ENCODE measurements at places on chromosomes 1 and 21.

DNA sequence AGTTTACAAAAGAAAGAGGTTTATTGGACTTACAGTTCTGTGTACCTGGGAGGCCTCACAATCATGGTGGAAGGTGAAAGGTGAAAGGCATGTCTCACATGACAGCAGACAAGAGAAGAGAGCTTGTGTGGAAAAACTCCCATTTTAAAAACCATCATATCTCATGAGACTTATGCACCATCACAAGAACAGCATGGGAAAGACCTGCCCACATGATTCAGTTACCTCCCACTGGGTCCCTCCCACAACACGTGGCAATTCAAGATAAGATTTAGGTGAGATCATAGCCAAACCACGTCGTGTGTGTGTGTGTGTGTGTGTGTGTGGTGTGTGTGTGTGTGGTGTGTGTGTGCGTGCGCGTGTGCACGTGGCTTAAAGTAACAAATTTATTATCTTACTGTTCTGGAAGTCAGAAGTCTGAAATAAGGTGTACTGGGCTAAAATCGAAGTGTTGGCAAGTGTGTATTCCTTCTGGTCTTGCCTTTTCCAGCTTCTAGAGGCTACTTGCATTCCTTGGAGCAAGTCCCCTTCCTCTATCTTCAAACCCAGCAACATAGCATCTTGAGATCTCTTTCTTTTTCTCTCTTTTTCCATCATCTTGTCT, 48.1 kb upstream of the MPC2 start:
- no peak for DNase-seq

GRCh38 chr1:75097654-75098053, 36.5 kb upstream of the LHX8 start:
- DNase-seq = no peak

DNA sequence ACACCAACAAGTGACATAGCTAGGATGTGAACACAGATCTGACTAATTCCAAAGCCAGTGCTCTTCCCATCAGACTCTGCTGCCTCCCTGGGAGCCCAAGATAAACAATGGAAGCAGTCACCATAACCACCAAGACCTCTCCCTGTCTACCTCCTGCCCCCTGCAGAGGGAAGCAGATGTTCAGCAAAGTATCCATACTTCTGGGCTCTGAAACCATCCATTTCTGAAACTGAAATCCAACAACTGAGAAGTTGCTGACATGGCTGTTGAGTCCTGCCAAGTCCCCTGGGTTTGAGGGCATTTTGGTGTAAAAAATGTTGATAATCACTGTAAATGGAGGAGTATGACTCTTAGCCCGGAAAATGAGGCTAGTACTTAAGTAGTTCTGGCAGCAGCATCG, 102.1 kb downstream of the TYW3 start:
- no peak for DNase-seq

DNA sequence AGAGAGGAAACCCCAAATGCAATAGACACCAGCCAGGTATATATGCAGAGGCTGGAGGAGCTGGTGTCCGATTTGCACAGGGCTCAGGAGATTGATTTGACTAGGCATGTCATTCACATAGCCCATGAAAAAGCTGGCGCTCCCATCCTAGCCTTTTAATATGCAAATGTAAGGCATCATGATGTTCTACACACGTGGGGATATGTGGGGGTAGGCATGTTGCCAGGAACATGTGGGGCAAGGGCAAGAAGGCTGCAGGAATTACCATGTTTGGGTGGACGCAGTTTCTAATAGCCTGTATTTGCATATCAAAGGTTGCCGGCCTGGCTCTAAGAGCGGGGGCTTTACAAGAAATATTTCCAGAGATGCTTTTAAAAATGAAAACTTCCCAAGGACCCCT, 11.7 kb upstream of the SH3GLB1 start:
- DNase-seq = no peak

DNA sequence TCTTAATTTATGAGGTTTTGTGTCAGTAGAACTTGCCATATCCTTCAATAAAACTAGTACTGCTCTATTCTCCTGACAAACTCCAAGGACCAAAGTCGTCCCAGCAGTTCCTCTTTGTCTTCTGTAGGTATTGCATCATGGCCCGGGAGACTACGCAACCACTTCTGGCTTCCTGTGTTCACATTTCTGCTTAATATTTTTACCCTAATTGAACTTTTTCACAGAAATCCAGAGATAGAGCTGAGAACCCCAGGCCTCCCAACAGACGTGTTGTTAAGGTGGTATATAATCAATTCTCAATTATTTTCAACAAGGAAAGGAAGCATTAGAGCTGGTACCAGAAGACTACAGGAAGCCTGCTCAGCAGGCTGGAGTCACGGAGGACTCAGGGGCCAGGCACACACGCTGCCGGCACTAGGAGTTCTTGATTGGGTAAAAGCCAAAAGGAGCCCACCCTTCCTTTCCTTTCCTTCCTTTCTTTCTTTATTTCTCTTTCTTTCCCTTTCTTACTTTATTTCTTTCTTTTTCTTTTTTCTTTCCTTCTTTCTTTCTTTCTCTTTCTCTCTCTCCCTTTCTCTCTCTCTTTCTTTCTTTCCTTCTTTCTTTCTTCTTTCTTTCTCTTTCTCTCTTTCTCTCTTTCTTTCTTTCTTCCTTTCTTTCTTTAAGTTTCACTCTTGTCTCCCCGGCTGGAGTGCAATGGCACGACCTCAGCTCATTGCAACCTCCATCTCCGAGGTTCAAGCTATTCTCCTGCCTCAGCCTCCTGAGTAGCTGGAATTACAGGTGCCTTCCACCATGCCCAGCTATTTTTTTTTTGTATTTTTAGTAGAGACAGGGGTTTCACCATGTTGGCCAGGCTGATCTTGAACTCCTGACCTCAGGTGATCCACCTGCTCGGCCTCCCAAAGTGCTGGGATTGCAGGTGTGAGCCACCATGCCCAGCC, 173.7 kb downstream of the ZBTB18 start:
- DNase-seq = no peak

DNA sequence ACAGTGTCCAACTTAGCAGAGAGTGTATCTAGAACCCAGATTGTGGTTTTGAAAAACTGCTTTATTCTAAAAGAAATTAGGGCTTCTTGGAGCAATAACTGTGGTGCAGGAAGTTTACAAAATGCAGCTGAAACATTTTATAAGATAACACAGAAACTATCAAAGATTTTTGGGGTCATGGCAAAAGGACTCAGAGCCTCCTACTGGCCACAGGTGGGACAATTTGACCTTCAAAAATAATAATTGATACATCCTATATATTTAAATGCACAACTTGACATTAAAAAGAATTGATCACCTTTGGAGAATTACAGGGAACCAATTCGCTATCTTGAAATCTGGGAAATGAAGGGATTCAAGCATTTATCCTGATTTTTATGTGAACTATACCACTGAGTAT, 235.2 kb downstream of the RPS6KC1 start:
- DNase-seq = no peak

DNA sequence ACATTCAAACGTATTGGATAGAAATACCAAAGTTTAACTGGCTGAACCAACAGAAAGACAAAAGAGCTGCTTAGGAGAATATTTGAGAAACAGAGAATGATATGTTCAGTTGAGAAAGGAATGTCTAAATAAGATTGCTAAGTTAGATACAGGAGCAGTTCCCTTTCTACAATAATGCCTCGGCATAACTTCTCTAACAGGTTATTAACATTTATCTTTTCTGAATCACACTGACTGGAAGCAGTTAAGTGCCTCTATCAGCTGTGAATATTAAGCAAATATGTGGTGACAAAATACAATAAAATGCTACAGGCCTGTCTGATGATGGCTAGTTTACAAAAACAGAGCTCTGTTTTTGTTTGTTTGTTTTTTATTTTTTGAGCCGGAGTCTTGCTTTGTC, 121.9 kb downstream of the KCNK1 start:
- no peak for DNase-seq

- no peak for DNase-seq
Measured at GRCh38 chr21:29181799-29182470, 51.5 kb downstream of the MAP3K7CL start.

- no peak for DNase-seq
Measured at GRCh38 chr1:236176337-236177336, 34.3 kb downstream of the GPR137B start.

DNA sequence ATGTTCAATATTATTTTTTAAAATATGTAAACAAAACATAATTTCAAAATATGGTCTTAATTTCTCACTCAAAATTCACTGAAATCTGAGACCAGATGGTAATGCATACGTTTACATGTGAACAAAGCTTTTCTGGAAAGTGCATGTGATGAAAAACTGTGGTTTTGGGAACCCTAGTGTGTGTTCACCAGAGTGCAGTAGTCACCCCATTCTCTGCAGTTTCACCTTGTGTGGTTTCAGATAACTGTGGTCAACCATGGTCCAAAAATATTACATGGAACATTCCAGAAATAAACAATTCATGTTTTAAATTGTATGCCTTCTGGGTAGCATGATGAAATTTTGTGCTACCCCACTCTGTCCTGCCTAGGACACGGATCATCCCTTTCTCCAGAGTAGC, 2021.9 kb downstream of the MRPL39 start:
- DNase-seq = no peak

- no peak for DNase-seq
Measured at GRCh38 chr1:107748531-107748930, 216.4 kb downstream of the VAV3 start.

- no peak for DNase-seq
Measured at GRCh38 chr1:22111620-22112019, 31.3 kb downstream of the WNT4 start.

DNA sequence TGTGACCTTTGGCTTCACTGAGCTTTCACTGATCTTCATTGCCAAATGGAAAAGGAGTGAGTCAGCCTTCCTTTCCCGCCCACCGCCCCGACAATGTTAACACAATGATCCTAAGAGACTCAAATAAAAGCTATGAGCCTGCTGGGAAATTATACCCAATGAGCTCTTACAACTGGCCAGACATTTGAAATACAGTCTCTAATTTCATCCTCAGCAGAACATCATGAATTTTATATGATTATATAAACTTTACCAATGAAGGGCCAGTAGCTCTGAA, 252.5 kb downstream of the SIPA1L2 start:
- peak; percentile 7 for DNase-seq

DNA sequence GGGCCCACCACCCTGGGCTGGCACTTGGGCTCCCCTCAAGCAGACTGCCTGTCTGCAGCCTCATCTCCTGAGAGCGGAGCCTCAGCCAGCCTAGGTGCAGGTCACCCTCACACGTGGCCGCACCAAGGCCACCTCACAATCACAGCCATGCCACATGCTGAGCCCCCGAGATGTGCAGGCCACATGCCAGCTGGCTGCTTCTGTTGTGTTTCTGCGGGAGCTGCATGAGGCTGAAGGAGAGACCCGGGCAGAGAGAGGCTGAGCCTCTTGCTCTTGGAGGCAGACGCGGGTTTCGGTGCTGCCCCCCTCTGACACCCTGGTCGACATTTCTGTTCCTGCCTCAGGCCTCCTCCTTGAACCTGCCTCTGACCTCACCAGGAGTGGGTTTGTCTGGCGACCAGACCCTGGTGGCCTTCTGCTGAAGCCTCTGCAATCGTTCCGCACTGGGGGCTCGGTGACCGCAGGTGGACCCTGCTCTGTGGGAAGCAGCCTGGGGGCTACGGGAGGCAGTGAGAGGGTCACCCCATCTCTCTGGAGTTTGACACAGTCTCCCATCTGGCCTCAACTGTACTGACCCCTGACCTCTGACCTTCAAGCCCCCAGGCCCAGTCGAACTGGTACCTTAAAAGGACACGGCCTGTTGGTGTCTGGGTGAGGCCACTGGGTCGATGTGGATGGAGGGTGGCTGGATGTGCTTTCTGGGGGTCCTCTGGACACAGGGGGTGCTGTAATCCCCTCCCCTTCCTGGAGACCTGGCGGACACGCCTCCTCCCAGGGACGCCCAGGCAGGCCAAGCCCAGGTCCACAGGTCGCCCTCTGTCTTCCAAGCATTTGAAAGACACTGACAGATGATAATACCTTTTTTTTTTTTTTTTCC, 13.0 kb upstream of the C1orf174 start:
- DNase-seq = no peak

GRCh38 chr1:222777977-222778376, 36.9 kb upstream of the DISP1 start:
- DNase-seq = no peak

- DNase-seq = no peak
Measured at GRCh38 chr1:52741259-52741658, 15.0 kb downstream of the ZYG11B start.

- no peak for DNase-seq
Measured at GRCh38 chr1:181789395-181789794, 272.1 kb downstream of the ZNF648 start.

DNA sequence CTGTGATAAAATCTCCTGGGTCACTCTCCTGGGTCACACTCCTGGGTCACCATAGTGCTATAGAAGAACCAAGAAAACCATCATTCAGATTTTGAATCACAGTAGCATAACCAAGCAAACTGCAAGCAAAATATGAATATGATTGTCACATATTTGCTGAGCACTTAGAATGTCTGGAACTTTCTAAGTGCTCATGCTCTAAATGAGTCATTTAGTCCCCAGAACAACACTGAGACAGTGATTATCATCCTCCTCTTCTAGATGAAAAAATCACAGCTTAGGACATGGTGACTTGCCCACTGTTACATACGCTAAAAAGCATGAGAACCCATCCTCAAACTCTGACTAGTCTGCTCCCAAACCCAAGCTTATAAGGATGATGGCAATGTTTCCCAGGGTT, 39.5 kb upstream of the DDAH1 start:
- DNase-seq = no peak

DNA sequence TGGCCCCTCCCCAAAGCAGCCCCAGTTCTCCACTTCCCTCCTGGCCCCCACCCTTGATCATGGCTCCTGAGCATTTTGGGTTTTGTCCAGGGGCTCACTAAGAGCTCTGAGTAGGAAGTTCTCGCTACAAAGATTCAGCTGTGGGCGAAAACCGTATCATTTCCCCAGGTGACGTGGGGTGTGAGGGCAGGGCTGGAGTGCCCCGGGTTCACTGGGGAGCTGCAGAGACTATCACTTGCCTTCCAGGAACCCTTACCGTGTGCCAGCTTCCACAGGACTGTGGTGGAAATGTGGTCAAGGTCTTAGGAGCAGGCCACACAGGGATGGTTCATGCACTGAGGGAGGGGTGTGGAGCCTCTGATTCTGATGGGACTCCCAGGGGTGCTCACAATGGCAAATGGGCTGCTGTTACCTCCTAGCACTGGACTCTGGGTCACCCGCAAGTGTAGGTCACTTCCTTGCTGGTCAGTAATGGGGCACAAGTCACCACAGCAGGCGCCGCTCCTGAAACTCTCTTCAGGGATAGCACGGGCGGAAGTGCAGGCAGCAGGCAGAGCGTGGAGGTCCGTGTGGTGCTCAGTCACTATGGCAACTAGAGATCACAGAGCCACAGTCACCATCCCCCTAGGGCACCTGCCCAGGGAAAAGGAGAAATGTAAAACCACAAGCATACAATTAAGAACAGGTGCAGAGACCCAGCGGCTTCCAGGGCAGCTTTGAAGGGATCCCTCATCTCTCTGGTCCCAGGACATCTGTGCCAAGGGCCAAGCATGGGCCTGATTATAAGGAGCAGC, 35.4 kb downstream of the RSPH1 start:
- DNase-seq = no peak

GRCh38 chr21:37757606-37758376, 158.5 kb downstream of the KCNJ6 start:
- DNase-seq = no peak

Data from stimulated activated CD4-positive, alpha-beta T cell treated with anti-CD3 and anti-CD28 coated beads, TNF-alpha, amount 100 ng/mL, for 24 hours (primary cell).